Stimulated activated CD4-positive, alpha-beta T cell treated with anti-CD3 and anti-CD28 coated beads, TNF-alpha, amount 100 ng/mL, for 24 hours (primary cell): ENCODE measurements at places on chromosomes 16 and 17.

GRCh38 chr17:13256545-13256944 lies 238.7 kb upstream of the ELAC2 start:
- no peak for DNase-seq

DNA sequence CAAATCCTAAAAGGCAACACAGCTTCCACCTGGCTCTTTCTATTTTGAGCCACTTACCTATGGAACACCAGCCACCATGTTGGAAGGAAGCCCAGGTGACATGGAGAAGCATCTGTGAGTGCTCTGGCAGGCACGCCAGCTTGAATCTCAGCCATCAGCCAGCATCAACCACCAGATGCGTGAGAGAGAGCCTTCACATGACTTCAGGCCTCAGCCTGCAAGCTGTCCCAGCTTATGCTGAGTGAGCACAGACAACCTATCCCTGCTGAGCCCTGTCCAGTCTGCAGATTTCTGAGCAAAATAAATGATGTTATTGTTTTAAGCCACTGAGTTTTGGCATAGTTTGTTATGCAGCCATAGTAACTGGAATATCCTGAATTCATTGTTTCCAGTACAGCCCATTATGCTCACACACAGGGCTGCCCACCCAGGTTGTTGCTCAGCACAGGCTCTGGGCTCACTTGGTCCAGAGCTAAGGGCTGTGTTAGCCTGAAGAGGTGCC lies 35.1 kb downstream of the TMEM238L start:
- no peak for DNase-seq

DNA sequence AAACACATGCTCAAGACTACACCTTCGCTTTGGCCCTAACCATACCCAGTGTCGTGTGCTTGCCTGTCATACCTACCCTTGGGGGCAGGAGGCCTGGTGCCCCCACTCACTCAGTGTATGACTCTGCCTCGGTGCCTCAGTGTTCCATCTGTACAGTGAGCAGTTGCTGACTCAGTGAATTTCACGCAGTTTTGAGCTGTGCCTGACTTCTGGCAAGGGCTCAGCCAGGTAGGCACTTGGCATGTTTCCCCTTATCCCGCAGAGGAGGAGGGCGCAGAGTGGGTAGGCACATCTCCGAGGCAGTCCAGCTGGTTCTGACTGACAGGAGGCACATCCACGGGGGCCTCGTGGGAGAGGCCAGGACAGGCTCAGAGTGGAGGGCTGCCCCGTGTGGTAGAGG lies 148.9 kb upstream of the CIBAR2 start:
- no peak for DNase-seq

GRCh38 chr17:75530837-75531720 lies 5.6 kb downstream of the LLGL2 start:
- DNase-seq: no peak

DNA sequence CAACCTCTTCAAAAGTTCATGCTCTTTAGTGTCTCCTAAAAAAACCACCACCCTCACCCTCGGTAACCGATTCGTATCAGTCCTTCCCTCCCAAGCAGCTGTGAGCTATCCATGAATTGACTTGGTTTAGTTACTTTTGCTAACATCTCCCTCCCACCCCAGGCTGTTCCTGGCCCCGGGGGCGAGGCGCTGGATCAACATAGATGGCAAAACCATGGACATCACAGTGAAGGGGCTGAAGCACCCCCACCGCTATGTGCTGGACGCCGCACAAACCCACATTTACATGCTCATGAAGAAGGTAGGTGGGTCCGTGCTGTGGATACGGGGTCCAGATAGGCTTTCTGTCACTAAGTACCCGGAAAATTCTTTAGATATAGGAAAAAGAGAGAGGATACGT lies 66.8 kb downstream of the RGS9 start:
- no peak for DNase-seq

- no peak for DNase-seq
Observed at GRCh38 chr16:74852500-74852875, 77.9 kb upstream of the FA2H start.
